ENCODE measurements at places on chromosomes 13 and 19. TPM values are rescaled to one million over a fixed set of nuclear protein-coding genes. Genes with fewer than 3 reads are reported as not detected.

DNA sequence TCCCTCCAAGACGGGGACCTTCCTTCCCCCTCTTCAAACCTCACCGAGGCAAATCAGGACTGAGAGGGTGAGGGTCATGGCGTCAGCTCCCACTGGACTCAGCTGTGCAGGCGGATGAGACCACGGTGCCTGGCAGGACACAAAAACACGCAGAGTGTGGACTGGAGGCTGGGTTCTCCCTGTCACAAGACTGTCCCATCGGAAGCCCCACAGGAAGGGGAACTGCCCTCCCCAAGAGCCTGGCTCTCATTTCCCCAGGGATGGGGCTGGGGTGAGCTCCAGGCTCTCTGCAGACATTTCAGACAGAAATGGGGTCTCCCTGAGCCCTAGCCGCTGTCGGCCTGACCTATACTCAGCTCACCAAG is at the start of gene LILRB5:
Gene LILRB5 (minus strand): TSS at position 158 of the 365 bp plus-strand sequence. CDS start 80 bp downstream, at position 78.
- DNase-seq, result no peak
- H3K27ac ChIP-seq, result no peak within 1 kb of the TSS
- no peak within 1 kb of the TSS for H3K4me3 ChIP-seq
- H3K4me1 ChIP-seq, result no peaks in the 10 kb centered on the region
- H3K27me3 ChIP-seq, result peaks cover 43% of the 10 kb centered on the region

DNA sequence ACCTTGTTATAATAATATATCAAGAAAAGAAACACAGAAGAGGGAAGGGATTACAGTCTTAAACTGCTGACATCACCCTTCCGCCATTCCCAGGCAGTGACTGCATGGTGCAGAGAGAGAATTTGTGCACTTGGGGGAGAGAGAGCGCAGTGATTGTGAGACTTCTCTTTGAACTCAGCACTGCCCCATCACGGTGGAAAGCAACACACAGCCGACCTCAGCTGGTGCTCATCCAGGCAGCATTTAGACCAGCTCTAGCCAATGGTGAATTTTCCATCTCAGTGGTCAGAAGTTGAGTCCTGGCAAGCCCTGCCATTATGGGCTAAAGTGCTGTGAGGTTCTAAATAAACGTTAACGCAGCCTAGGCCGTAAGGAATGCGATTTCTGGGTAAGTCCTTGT is 1681.5 kb downstream of the EFNB2 start:
- H3K36me3 ChIP-seq, result no peaks in the 10 kb centered on the region
- DNase-seq, result no peak
- H3K4me1 ChIP-seq, result no peaks in the 10 kb centered on the region
- no peak overlapping the region for H3K27ac ChIP-seq
- H3K27me3 ChIP-seq, result no peaks in the 10 kb centered on the region

DNA sequence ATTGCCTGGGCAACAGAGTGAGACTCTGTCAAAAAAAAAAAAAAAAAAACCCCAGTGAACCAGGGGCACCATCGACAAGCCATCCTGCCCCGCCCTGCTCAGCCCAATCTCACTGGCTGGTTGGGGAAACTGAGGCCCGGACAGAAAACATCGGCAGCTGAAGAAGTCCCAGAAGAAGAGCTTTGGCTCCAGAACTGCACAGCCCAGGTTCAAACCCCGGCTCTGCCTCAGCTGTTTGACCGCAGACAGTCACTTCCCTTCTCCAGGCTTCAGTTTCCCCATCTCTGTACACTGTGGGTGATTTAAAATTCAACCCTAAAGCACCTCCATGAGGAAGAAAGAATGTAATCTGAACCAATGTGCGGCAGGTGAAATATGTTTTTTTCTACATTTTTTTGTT is 9.4 kb upstream of the SEMA6B start:
- no peaks in the 10 kb centered on the region for H3K36me3 ChIP-seq
- H3K4me1 ChIP-seq, result peaks cover 5% of the 10 kb centered on the region
- H3K4me3 ChIP-seq, result no peak overlapping the region

DNA sequence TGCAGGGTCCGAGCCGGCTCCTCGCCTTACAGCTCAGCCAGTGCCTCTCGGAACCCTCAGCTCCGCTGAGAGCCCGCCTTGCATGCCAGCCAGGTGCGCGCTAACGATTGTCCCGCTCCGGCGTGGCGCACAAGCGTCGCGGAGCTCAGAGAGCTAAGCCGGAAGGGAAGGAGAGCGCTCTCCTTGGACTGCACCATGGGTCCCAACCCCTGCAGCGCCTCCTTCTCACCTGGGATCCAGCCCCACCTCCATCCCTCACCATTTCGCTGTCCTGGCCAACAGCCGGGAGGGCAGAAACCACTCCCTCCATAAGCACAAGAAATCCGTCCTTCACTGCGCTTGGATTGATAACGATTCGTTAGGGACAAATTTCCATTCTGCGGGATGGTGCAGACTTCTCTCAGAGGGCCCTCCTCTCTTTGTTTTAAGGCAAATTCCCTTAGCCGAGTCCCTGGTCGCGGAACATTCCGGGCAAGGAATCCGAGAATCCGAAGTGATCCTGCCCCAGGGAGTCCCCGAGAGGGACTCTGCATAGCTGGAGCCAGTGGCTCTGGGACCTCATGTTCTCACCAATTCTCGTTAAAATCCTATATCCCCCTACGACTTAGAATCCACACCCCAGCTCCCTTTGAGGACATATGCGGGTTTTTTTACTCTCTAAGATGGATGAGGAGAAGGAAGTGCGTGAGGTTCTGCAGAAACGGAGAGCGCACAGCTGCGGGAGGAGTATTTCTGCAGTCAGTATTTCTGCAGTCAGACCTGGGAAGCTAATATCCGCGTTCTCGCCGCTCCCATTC is 2.8 kb downstream of the GSX1 start:
- no peaks in the 10 kb centered on the region for H3K36me3 ChIP-seq
- no peak overlapping the region for H3K4me3 ChIP-seq

- peak within 1 kb of the TSS; percentile 94 for H3K4me3 ChIP-seq
- H3K36me3 ChIP-seq, result no peaks in the 10 kb centered on the region
- H3K27me3 ChIP-seq, result no peaks in the 10 kb centered on the region
- H3K27ac ChIP-seq, result peak within 1 kb of the TSS; percentile 77
- DNase-seq, result peak; percentile 96
These were observed at the start of gene DIAPH3 for GRCh38 chr13:60163478-60164233. Gene DIAPH3 (minus strand): TSS chr13:60163928. CDS start chr13:60163766, 162 bp downstream.

GRCh38 chr13:84118839-84119409 is 236.7 kb upstream of the SLITRK1 start:
- no peak for DNase-seq
- no peaks in the 10 kb centered on the region for H3K4me1 ChIP-seq
- H3K36me3 ChIP-seq, result no peaks in the 10 kb centered on the region
- no peak overlapping the region for H3K4me3 ChIP-seq

- H3K36me3 ChIP-seq, result peaks cover 6% of the 10 kb centered on the region
- no peaks in the 10 kb centered on the region for H3K27me3 ChIP-seq
- peaks cover 6% of the 10 kb centered on the region for H3K4me1 ChIP-seq
- peak; percentile 79 for DNase-seq
These were observed 31.2 kb downstream of the GADD45B start for GRCh38 chr19:2507109-2507508.

DNA sequence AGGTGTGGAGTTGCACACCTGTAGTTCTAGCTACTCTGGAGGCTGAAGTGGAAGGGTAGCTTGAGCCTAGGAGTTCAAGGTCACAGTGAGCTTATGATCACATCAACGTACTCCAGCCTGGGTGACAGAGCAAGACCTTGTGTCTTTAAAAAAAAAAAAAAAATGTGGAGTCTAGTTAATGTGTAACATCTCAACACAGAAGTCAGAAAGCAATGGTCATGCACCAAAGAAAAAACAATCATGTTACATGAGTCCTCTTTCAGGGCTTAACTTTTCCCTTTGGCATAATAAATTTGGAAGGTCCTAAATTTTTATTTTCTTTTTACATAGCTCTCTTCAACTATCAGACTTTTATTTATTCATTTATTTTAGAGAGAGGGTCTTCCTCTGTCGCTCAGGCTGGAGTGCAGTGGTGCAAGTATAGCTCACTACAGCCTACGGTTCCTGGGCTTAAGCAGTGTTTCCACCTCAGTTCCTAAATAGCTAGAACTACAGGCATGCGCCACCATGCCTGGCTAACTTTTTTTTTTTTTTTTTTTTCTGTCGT is 22.3 kb downstream of the SETDB2 start:
- DNase-seq, result no peak
- H3K27me3 ChIP-seq, result no peaks in the 10 kb centered on the region
- no peak overlapping the region for H3K27ac ChIP-seq
- H3K36me3 ChIP-seq, result peaks cover 41% of the 10 kb centered on the region

DNA sequence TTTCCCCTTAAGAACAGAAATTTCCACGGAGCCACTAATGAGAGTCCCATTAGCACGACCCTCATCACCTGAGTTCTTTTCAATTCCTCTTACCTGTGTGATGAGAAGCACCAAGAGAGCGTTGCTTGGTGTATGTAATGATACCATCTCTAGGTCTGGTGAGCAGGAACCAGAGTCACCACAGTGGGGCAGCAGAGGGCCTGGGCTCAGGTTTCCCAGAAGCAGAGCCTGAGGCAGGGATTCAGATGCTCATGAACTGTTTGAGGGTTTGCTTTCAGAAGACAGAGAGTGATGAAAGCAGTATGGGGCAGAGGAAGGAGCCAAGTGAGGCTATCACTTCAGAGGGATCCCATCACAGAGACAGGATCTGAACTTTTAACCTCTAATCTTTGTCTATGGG is 3.1 kb upstream of the PTPRH start:
- H3K27me3 ChIP-seq, result no peaks in the 10 kb centered on the region
- no peak overlapping the region for H3K4me3 ChIP-seq
- peaks cover 17% of the 10 kb centered on the region for H3K36me3 ChIP-seq
- no peak overlapping the region for H3K27ac ChIP-seq
- peak; percentile 57 for DNase-seq

GRCh38 chr19:29517946-29518345 is 7.8 kb upstream of the VSTM2B start:
- no peak for DNase-seq
- no peak overlapping the region for H3K27ac ChIP-seq
- no peaks in the 10 kb centered on the region for H3K27me3 ChIP-seq
- no peaks in the 10 kb centered on the region for H3K36me3 ChIP-seq
- H3K4me3 ChIP-seq, result no peak overlapping the region

GRCh38 chr13:112708560-112709240 is 18.9 kb downstream of the ATP11A start:
- DNase-seq, result no peak
- no peak overlapping the region for H3K4me3 ChIP-seq
- H3K36me3 ChIP-seq, result peaks cover 12% of the 10 kb centered on the region
- no peak overlapping the region for H3K27ac ChIP-seq
- no peaks in the 10 kb centered on the region for H3K27me3 ChIP-seq

GRCh38 chr19:45768984-45769782 is at the start of gene SIX5:
Gene SIX5 (minus strand): TSS chr19:45769252. CDS start chr19:45768844, 408 bp downstream.
- DNase-seq, result peak; percentile 99
- H3K4me1 ChIP-seq, result peaks cover 12% of the 10 kb centered on the region
- no peaks in the 10 kb centered on the region for H3K27me3 ChIP-seq
- peaks cover 39% of the 10 kb centered on the region for H3K36me3 ChIP-seq
- H3K27ac ChIP-seq, result peak within 1 kb of the TSS; percentile 82
- peak within 1 kb of the TSS; percentile 84 for H3K4me3 ChIP-seq

GRCh38 chr19:55552620-55553019 is 7.3 kb upstream of the SBK3 start:
- H3K4me1 ChIP-seq, result peaks cover 9% of the 10 kb centered on the region
- H3K4me3 ChIP-seq, result no peak overlapping the region
- no peak overlapping the region for H3K27ac ChIP-seq
- H3K27me3 ChIP-seq, result no peaks in the 10 kb centered on the region
- peak; percentile 7 for DNase-seq

- H3K4me3 ChIP-seq, result peak overlapping the region; percentile 76
- H3K36me3 ChIP-seq, result peaks cover 10% of the 10 kb centered on the region
- no peak for DNase-seq
- no peaks in the 10 kb centered on the region for H3K27me3 ChIP-seq
These were observed 1.5 kb downstream of the PLEKHF1 start for GRCh38 chr19:29666578-29667386.

GRCh38 chr19:29105629-29106292 is 107.2 kb downstream of the UQCRFS1 start:
- no peak for DNase-seq
- H3K4me1 ChIP-seq, result no peaks in the 10 kb centered on the region
- no peak overlapping the region for H3K4me3 ChIP-seq

DNA sequence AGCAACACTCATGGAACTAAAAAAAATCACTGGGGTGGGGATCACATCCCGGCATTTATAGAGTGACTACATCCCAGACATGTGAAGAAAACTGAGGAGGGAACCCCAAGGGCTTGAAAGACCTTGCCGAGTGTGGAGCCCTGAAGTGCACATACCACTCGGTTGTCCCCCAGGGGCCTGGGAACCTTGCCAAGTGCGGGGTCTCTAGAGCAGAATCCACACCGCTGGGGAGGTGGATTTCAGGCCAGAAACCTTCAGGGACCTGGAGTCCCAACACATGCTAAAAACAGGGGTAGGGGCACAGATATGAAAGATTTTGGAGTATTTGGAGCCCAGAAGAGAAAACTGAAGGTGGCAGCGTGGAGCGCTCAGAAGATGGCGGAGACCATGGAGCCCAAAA is 35.2 kb downstream of the ERICH4 start:
- peaks cover 85% of the 10 kb centered on the region for H3K27me3 ChIP-seq
- H3K27ac ChIP-seq, result no peak overlapping the region
- no peak overlapping the region for H3K4me3 ChIP-seq
- no peak for DNase-seq
- peaks cover 7% of the 10 kb centered on the region for H3K4me1 ChIP-seq

Gene KLK15
- not detected for total RNA-seq

Gene MPHOSPH8
- total RNA-seq, result 31.9 TPM

Gene MUC16
- total RNA-seq, result 0.05 TPM

Gene KLK12
- not detected for total RNA-seq

Gene ACP5
- not detected for total RNA-seq

Gene LAIR2
- not detected for total RNA-seq

Measured in MCF 10A (cell line).